ENCODE measurements at places on chromosomes 5 and 9.

- no peak for DNase-seq
- H3K4me1 ChIP-seq: no peaks in the 10 kb centered on the region
- H3K27ac ChIP-seq: no peak overlapping the region
- H3K4me3 ChIP-seq: no peak overlapping the region
These were observed 5.9 kb upstream of the TXNDC8 start for GRCh38 chr9:110343551-110343950.

GRCh38 chr5:140176031-140176387 is 1.0 kb downstream of the CYSTM1 start:
- peaks cover 29% of the 10 kb centered on the region for H3K4me1 ChIP-seq
- no peak for DNase-seq
- H3K27ac ChIP-seq: peak overlapping the region; percentile 98

- H3K4me1 ChIP-seq: no peaks in the 10 kb centered on the region
- DNase-seq: no peak
- H3K36me3 ChIP-seq: no peaks in the 10 kb centered on the region
- H3K4me3 ChIP-seq: no peak overlapping the region
- no peaks in the 10 kb centered on the region for H3K27me3 ChIP-seq
These were observed 83.0 kb upstream of the IL33 start for GRCh38 chr9:6132650-6133049.

DNA sequence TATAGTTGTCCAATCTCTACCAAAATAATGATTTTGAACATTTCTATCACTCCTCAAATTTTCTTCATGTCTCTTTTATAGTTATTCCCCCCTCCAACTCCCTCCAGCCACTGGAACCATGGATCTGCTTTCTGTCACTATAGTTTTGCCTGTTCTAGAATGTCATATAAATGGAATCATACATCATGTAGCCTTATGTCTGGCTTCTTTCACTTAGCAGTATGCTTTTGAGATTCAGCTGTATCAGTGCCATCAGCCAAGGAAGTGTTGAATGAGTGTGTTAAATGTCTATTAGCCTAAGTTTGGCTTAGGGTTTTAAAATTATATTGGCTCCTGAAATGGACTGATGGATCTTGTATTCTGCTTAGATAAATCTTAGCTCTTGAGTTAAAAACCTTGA is 36.0 kb downstream of the UBE2D2 start:
- H3K27ac ChIP-seq: no peak overlapping the region
- no peaks in the 10 kb centered on the region for H3K36me3 ChIP-seq

DNA sequence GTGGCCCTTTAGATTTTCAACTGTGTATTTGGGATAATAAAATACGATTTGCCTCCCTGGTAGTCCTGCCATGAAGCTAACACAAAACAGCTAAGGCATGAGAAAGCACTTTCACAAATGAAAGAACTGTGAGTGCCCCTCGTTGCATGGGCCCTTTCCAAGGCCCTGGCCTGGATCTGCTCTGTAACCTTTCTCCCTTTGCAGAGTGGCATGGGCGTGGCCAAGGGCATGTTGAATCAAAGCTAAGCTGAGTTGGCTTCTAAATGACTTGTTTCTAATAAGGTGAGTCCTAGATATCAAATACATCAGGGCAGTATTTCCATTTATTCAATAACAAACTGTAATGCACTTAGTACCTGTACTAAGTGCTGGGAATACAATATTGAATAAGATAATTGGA is 78.7 kb upstream of the PTPN3 start:
- H3K4me3 ChIP-seq: no peak overlapping the region
- H3K36me3 ChIP-seq: no peaks in the 10 kb centered on the region
- H3K27ac ChIP-seq: no peak overlapping the region
- no peaks in the 10 kb centered on the region for H3K4me1 ChIP-seq
- no peaks in the 10 kb centered on the region for H3K27me3 ChIP-seq

DNA sequence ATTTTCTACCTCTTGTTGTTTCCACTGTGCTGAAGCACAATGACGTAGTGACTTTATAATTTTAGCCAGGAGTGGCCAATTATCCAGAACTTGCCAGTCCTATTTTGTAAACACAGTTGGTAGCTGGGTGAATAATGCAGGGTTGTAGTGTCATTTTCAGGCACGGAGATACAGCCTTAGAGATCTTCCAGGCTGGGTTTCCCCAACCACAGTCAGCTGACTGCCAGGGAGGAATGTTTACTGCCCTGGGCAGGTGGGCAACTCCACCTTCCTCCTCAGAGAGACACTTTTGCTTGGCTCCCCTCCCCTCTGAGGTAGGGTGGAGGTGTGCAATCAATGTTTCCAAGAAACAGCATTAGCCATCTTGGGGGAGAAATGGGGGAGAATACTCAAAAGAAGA is 228.1 kb upstream of the NR4A3 start:
- no peak overlapping the region for H3K27ac ChIP-seq
- H3K4me1 ChIP-seq: no peaks in the 10 kb centered on the region
- H3K27me3 ChIP-seq: no peaks in the 10 kb centered on the region
- H3K4me3 ChIP-seq: no peak overlapping the region

- no peak for DNase-seq
- no peaks in the 10 kb centered on the region for H3K36me3 ChIP-seq
These were observed 27.5 kb downstream of the GADD45G start for GRCh38 chr9:89632192-89632733.

DNA sequence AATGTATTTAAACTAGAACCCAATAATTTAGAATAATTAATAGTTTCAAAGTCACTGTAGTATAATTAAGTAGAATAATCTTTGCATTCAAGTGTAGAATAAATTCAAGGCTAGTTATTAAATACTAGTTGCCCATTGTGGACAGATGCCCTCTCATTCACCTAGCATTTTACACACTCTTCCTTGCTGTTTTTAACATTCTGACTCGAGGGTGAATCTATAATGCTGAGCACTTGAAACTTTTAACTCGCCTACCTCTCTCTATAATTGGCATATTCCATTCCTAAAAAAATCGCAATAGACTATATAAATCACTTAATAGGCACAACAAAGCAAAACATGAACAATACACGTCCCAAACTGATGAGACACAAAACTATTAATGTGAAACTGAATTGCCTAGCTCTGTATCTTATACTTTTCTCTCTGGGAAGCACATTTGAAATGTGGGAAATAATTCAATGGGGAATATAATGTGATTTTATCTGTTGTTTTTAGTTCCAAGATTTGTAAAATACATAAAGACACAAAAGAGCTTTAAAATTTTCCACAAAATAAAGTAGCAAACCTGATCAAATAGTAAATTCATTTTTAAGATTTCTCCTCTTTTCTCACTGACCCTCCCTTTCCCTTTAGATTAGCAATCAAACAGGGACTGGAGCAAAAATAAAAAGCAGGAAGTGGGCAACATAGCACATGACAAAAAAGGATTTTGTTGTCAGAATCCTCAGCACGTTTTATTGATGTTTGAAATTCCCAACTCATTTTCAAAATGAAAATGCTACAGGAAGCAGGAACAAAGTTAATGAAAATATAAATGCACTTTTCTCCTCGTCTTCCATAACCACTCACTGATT is 295.6 kb downstream of the PDE4D start:
- peaks cover 16% of the 10 kb centered on the region for H3K4me1 ChIP-seq
- H3K36me3 ChIP-seq: no peaks in the 10 kb centered on the region
- no peaks in the 10 kb centered on the region for H3K27me3 ChIP-seq
- no peak overlapping the region for H3K27ac ChIP-seq
- H3K4me3 ChIP-seq: no peak overlapping the region

GRCh38 chr9:111657051-111657450 is 4.4 kb upstream of the GNG10 start:
- H3K4me3 ChIP-seq: no peak overlapping the region
- H3K4me1 ChIP-seq: no peaks in the 10 kb centered on the region
- no peaks in the 10 kb centered on the region for H3K27me3 ChIP-seq
- no peak overlapping the region for H3K27ac ChIP-seq

DNA sequence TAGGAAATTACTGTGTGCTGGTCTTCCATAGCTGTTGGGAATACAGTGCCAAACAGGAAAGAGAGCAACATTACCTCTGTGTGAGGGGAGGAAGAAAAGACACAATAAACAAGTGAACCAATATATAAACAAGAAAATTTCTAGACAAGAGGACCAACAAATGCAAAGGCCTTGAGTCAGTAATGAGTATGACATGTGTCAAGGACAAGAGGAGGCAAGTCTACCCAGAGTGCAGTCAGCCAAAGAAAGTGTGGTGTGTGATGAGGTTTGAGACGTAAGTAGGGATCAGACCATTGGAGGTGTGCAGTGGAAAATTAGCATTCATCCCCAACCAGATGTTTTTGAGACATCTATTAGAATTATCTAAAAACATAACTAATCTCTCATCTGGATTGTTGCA is 69.5 kb upstream of the CDH6 start:
- no peak for DNase-seq
- no peak overlapping the region for H3K4me3 ChIP-seq
- no peaks in the 10 kb centered on the region for H3K27me3 ChIP-seq
- H3K4me1 ChIP-seq: no peaks in the 10 kb centered on the region

GRCh38 chr9:97617939-97618416 is 15.2 kb downstream of the TSTD2 start:
- H3K4me3 ChIP-seq: no peak overlapping the region
- H3K27me3 ChIP-seq: no peaks in the 10 kb centered on the region
- no peak for DNase-seq
- peaks cover 13% of the 10 kb centered on the region for H3K36me3 ChIP-seq
- H3K4me1 ChIP-seq: no peaks in the 10 kb centered on the region

- no peak overlapping the region for H3K27ac ChIP-seq
- no peaks in the 10 kb centered on the region for H3K27me3 ChIP-seq
- DNase-seq: no peak
- no peaks in the 10 kb centered on the region for H3K4me1 ChIP-seq
These were observed 93.0 kb downstream of the PCSK5 start for GRCh38 chr9:75983319-75984045.

GRCh38 chr9:126538550-126538949 is 75.2 kb upstream of the LMX1B start:
- no peaks in the 10 kb centered on the region for H3K36me3 ChIP-seq
- no peak overlapping the region for H3K27ac ChIP-seq
- no peaks in the 10 kb centered on the region for H3K27me3 ChIP-seq
- peaks cover 11% of the 10 kb centered on the region for H3K4me1 ChIP-seq
- no peak overlapping the region for H3K4me3 ChIP-seq
- DNase-seq: no peak

DNA sequence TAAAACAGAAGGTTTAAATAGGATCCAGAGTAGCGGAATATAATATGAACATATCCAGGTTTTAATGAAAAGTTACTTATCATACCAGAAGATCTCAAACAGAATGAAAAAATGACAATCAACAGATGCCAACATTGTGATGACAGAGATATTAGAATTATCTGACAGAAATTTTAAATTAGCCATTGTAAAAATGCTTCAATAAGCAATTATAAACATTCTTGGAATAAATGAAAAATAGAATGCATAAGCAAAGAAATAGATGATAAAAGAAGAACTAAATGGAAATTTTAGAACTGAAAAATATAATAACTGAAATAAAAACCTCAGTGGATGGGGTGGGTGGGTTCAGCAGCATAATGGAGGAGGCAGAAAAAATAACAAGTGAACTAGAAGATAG is 37.2 kb downstream of the ZMAT2 start:
- no peak overlapping the region for H3K4me3 ChIP-seq
- no peaks in the 10 kb centered on the region for H3K36me3 ChIP-seq
- no peaks in the 10 kb centered on the region for H3K27me3 ChIP-seq
- no peak overlapping the region for H3K27ac ChIP-seq

DNA sequence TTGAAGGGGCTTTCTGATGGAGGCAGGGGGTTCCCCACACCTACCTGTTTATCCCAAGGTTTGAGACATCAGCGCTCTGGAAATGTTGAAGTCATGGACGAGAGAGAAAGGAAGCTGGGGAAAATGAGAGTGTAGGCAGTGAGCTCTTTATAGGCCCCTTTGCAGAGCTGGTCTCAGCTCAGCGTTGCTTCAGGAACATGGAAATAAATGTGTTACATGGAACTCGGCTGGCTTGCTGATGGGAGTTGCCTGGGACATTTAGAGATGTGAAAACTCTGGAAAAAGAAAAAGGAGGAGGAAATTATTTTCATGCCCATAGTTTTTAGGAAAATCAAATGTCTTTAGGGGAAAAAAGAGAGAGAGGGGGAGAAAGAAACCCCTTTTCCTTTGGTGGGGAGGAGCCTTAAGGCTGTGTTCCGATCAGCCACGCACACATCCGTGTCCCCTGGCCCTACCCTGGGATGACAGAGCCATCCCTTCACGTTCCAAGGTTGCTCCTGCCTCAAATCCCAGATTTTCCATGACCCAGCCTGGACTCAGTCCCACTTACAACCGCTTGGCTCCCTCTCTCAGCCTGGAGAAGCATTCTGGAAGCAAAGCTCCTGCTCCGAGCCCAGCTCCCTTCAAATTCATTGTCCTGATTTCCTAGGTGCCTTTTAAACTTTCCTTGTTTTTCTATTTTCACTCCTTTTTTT is 78.3 kb downstream of the COL27A1 start:
- H3K27ac ChIP-seq: peak overlapping the region; percentile 84
- H3K36me3 ChIP-seq: no peaks in the 10 kb centered on the region
- no peaks in the 10 kb centered on the region for H3K27me3 ChIP-seq
- no peak overlapping the region for H3K4me3 ChIP-seq
- peaks cover 44% of the 10 kb centered on the region for H3K4me1 ChIP-seq

GRCh38 chr5:180387798-180388197 is 34.7 kb upstream of the GFPT2 start:
- no peaks in the 10 kb centered on the region for H3K36me3 ChIP-seq
- H3K4me1 ChIP-seq: no peaks in the 10 kb centered on the region
- no peak overlapping the region for H3K27ac ChIP-seq
- H3K4me3 ChIP-seq: no peak overlapping the region
- DNase-seq: no peak
- no peaks in the 10 kb centered on the region for H3K27me3 ChIP-seq

- H3K4me1 ChIP-seq: no peaks in the 10 kb centered on the region
- H3K4me3 ChIP-seq: no peak overlapping the region
- H3K27me3 ChIP-seq: no peaks in the 10 kb centered on the region
- no peak for DNase-seq
- H3K36me3 ChIP-seq: peaks cover 5% of the 10 kb centered on the region
These were observed 26.2 kb downstream of the SLC12A2 start for GRCh38 chr5:128109766-128110165.

GRCh38 chr9:69252436-69252835 is 72.6 kb upstream of the ENTREP1 start:
- DNase-seq: no peak
- no peaks in the 10 kb centered on the region for H3K4me1 ChIP-seq
- H3K27me3 ChIP-seq: no peaks in the 10 kb centered on the region
- peaks cover 8% of the 10 kb centered on the region for H3K36me3 ChIP-seq
- no peak overlapping the region for H3K27ac ChIP-seq

DNA sequence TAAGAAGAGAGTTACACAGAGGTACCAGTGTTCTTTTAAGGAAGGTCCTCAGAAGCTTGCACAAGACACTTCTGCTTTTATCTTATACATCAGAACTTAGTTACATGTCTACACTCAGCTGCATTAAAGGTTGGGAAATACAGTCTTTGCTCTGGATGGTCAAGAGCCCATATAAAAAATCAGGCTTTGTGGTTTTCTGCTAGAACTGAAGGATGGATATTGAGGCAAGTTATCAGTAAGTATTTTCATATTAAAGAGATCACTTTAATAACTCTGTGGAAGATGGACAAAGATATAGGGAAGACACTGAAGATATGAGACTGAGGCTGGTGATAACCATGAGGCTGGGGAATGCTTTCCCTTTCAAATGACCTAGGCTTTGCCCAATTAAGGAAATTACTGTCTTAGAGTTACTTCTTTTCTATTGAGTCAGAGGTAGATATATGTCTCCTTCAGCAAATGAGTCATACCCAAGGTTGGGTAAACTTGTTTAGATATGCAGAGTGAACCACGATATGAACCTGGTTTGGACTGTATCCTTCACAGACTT is 87.0 kb upstream of the TNC start:
- no peak overlapping the region for H3K27ac ChIP-seq

- no peak for DNase-seq
- H3K27me3 ChIP-seq: no peaks in the 10 kb centered on the region
These were observed 86.4 kb downstream of the MED10 start for GRCh38 chr5:6291961-6292360.

GRCh38 chr5:115575167-115576070 is 26.9 kb downstream of the TICAM2 start:
- no peaks in the 10 kb centered on the region for H3K27me3 ChIP-seq
- H3K36me3 ChIP-seq: no peaks in the 10 kb centered on the region
- H3K27ac ChIP-seq: no peak overlapping the region
- DNase-seq: no peak
- no peaks in the 10 kb centered on the region for H3K4me1 ChIP-seq
